Bronchial smooth muscle cell (primary cell): ENCODE measurements at places on chromosomes 3 and 15. TPM values are rescaled to one million over a fixed set of nuclear protein-coding genes. Genes with fewer than 3 reads are reported as not detected.

RBP2 gene
- not detected in 2 replicates for total RNA-seq

ARPP19 gene
- total RNA-seq: 33.0 and 42.9 TPM in 2 replicates

CCDC13 gene
- 0.86 and 0.95 TPM in 2 replicates for total RNA-seq

ITPKA gene
- 5.2 TPM in 2 replicates for total RNA-seq

PYGO1 gene
- 6.3 and 7.4 TPM in 2 replicates for total RNA-seq

CDHR4 gene
- total RNA-seq: 0.16 and 0.43 TPM in 2 replicates

CFAP20DC gene
- total RNA-seq: 1.0 and 1.6 TPM in 2 replicates

IGSF10 gene
- total RNA-seq: 0.94 and 2.0 TPM in 2 replicates

PLA2G4E gene
- not detected in 2 replicates for total RNA-seq

C3orf49 gene
- not detected in 2 replicates for total RNA-seq

FOXL2NB gene
- total RNA-seq: under 0.01 TPM in 1 of 2 replicates, not detected in the other

ZIC1 gene
- not detected in 2 replicates for total RNA-seq

KNSTRN gene
- total RNA-seq: 12.9 and 15.0 TPM in 2 replicates

LINGO1 gene
- not detected in 2 replicates for total RNA-seq

ITGA11 gene
- 0.63 and 22.3 TPM in 2 replicates for total RNA-seq

RETNLB gene
- total RNA-seq: not detected in 2 replicates

ROBO2 gene
- total RNA-seq: 0.17 and 0.95 TPM in 2 replicates

PIGX gene
- 6.5 and 7.7 TPM in 2 replicates for total RNA-seq

ACTRT3 gene
- total RNA-seq: 6.6 and 7.1 TPM in 2 replicates

TGM5 gene
- total RNA-seq: not detected in 2 replicates

STRC gene
- total RNA-seq: 0.09 and 0.16 TPM in 2 replicates
